SK-N-SH (cell line): ENCODE measurements at places on chromosomes 6 and 20.
A peak's percentile ranks its signal among the peaks of the same experiment; 100 is the strongest.

DNA sequence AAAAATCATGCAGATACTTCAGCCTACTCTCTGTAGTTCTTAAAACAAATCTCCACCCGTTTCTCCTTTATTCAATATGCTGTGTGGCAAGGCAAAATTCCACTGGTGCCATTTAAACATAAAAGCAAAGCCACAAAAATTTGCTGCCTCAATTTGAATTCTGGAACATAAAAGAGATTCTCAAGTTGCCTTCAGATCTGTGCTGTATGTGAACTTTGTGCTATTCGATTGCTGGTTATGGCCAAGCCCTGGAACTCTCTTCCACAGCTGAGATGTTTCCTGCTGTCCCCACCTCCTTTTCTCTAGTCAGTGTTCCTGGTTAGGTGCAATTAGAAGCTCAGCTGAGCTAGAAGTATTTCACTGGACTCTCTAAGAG lies 395.3 kb upstream of the BTBD3 start:
- no peak for DNase-seq

DNA sequence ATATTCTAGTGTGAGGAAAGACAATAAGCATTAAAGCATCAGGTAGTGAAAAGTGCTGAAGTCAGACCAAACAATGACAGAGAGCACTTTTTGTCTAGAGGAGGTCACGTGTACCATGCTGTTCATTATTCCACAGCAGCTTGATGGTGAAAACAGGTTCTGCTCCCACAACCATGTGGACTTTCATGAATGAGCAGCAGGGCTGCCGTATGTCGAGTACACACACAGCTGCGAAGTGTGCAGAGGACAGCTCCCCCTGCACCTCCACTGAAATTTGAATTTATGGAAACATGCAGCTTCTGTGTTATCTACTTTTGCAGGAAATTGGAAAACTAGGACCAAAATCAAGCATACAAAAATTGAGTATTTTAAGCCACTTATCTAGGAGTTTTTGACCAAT lies 85.3 kb downstream of the MAP7 start:
- DNase-seq: no peak

- DNase-seq: no peak
Observed at GRCh38 chr6:30000156-30000791, 57.9 kb downstream of the HLA-A start.

GRCh38 chr6:82080767-82081166 lies 166.8 kb downstream of the IBTK start:
- DNase-seq: no peak

DNA sequence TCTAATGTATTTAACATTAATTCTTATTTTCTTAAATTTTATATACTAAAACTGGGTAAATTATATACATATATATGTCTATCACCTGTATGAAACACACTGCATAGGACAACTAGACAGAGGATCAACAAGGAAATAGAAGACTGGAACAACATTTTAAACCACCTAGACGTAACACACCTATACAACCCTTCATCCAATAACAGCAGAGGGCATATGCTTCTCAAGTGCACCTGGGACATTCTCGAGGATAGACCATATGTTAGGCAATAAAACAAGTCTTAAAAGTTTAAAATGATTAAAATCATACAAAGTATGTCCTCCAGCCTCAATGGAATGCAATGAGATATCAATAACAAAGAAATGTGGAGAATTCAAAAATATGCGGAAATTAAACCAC lies 45.2 kb downstream of the RPP40 start:
- DNase-seq: no peak

GRCh38 chr6:106553440-106553839 lies 75.9 kb downstream of the RTN4IP1 start:
- no peak for DNase-seq

DNA sequence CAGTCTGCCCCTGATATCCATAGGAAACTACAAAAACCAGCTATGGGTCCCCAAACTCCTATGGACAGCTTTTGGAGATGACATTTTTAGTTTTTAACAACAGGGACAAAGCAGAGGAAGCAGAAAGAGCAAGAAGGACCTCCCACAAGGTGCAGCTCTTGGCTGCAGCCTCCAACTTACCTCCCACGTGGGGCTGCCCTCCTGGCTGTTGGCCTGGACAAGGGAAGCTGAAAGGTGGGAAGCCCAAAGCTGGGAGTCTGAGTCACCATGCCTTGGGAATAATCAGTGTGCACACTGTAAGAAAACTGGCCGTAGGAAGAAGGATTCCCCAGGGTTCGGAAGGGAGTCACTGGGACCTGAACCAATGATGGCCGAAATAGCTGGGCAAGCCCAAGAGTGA lies 51.8 kb upstream of the PAX1 start:
- no peak for DNase-seq

- no peak for DNase-seq
Observed at GRCh38 chr6:57313009-57313408, 4.4 kb upstream of the PRIM2 start.

DNA sequence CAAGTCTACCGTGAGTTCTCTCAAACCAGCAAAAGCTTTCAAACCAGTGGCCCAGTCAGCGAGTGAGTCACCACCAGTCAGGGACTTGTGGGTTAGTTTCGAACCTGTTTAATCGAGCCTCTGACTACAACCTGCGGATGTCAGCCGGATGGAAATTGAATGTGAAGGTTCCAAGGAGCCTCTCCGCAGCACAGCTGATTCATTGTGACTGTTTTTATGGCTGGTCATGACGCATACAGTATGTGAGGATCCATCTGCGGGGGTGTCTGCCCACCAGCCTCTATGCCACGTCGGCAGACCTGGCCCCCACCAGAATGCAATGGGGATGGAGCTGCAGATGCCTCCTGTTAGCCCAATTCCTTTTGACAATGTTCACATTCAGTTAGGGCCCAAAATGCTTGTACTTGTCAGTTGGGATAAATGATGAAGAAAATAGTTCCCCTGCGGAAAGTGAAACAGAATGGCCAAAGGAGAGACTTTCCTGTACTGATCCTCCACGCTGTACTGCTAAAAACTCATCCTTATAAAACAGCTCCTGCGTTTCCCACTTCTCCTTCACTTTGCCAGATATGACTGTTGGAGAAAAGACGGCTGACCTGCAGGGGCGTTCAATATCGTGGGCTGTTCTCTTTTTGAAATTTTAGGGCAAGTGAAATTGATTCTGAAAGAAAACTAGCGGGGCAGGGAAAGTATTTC lies 206.6 kb downstream of the TFAP2B start:
- DNase-seq: no peak

DNA sequence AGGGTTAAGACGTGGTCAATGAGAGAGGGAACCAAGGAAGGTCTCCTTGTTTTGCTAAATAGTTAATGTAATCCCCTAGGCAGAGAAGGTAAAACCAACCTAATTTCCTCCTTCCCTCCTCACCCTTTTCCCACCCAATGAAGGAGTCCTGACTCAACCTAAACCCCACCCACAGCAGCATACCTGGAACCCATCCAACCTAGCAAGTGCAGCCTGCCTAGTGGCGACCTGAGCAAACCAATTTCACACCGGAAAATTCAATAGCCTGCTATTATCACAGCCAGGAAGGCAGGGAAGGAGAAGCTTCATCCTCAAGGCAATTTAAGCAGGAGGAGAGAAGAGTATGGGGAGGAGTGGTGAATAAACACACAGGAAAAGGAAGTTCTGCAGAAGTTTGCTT lies 46.9 kb downstream of the OSTM1 start:
- DNase-seq: no peak

DNA sequence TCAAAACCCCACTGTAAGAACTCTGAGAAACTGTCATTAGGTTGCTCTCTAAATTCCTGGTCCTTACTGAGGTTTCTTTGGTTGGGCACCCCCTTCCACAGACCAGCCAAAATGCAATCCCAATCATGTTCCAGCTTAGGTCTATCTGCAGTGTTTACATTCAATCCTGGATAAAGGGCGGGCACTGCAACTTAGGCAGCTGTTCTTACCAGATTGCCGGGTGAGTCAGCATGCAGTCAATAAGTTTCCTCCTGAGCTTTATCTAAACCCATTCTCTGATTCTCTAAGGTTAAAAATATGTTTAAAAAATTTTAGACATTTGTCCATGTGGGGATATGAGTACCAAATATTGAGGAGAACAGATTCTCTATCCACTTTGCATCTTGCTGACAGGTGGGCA lies 197.8 kb downstream of the HAO1 start:
- no peak for DNase-seq

GRCh38 chr6:145631374-145631773 lies 103.9 kb downstream of the EPM2A start:
- no peak for DNase-seq

DNA sequence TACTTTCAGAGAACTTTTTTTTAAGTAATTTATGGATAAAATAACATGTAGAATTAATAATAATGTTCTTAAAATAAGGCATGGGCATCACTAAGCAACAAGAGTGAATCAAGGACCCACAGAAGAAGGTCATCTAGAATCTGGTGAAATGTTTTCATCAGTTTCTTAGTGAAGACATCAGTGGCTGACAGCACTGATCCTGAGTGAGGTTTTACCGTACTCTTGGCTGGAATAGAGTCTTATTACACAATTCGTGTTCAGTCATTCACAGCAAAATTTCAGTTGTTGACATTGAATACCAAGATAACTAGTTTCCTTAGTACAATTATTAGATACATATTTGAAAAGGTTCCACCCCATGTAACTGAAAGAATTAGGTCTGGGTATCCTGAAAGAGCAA lies 140.4 kb downstream of the C6orf58 start:
- no peak for DNase-seq

GRCh38 chr6:127475823-127476176 lies 16.6 kb upstream of the KIAA0408 start:
- no peak for DNase-seq

DNA sequence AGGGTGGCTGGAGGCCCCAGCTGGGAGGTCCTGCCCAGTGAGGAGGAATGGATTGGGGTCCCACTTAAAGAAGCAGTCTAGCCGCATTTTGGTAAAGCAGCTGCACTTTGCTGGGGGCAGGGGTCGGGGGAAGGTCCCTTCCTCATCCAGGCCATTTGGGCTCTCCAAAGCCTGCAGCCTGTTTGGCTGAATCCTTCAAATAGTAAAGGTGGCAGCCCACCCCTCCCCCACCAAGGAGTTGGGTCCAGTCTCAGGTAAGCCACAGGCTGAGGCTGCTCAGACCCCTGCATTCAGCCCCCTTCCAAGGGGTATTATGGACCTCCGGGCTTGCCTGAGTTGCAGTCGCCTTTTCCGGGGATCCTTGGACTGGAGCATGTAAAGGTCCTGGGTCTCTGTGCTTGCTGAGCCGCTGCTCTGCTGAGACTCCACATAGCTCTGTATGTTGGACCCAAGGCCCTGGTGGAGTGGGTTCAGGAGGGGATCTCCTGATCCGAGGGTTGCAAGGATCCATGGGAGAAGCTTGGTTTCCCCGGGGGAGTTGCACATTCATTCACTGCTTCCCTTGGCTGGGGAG lies 417.4 kb downstream of the KHDRBS2 start:
- DNase-seq: no peak

DNA sequence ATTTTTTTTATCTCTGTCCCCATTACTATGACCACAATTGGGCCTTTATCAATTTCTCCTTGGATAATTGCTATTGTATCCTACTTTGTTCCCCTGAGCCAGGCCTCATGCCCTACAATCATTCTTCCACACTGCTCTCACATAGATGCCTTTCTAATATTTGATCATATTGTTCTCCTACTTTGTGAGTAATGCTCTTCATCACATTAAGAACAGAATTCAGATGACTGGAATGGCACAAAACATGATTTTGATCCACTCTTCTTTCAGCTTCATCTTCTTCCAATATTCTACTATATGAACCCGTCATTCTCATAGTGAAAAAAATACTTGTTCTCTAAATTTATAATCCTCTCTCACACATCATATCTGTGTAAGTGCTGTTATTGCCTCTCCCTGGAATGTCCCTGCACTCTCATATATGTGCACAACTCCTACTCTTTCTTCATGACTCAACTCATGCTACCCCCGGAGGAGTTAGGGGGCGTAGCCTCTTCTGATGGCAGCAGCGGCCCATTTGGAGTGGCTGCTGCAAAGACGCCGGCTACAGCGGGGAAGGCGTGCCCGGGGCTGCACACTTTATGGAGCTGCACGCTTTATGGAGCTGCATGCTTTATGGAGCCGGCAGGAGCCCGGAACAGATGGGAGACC lies 25.3 kb upstream of the HACE1 start:
- no peak for DNase-seq

GRCh38 chr6:151448623-151449022 lies 3.3 kb downstream of the RMND1 start:
- DNase-seq: no peak

DNA sequence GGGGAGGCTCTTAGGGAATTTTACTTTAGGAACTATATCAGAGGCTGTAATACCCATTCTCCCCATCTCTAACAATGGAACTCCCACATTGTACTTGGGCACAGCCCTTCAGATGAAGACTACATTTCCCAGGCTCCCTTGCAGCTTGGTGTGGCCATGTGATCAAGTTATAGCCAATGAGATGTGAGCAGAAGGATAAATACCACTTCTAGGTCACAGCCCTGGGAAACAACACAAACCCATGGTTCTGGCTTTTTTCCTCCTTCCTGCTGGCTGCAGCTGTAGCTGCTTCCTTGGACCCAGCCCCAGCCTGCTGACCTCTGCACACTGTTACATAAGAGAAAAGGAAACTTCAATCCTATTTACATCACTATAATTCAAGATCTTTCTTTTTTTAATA lies 445.9 kb upstream of the JARID2 start:
- DNase-seq: peak; percentile 51

DNA sequence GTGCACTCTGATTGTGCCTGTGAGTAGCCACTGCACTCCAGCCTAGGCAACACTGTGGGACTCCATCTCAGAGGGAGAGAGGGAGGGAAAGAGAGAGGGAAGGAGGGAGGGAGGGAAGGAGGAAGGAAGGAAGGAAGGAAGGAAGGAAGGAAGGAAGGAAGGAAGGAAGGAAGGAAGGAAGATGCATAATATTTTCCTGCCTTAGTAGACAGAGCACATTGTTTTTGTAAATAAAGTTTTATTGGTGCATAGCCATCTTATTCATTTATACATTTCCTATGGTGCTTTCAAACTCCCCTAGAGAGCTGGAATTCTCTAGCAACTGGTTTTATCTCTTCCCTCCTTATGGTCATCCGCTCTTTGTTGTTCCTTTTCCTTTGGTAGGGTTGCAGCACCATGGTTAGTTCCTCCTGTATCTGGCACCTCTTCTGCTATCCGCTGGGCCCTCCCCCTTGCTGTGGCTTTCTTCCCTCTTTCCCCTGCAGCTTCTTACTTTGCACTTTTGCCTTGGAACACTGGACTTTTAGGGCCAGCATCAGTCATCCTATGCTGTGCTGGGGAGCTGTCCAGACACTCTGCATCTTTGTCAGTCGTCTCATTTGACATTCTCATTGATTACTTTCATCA lies 20.2 kb downstream of the GPR6 start:
- no peak for DNase-seq

DNA sequence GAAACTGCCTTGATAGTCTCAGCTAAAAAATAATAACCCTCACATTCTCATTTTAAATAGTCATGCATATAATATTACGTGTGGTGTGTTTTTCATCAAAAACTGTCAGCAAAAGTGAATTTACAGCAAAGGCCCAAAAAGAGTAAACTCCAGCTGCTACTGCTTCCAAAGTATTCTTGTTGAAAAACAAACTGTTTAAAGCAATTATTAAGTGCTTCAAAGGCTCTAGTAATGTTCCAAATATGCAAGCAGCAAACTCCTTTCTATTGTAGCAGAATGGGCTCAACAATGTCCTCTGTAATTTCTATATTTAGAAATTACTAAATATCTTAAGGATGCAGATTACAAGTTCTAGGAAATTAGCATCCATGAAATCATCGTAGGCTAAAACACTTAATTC lies 280.0 kb upstream of the TBX18 start:
- no peak for DNase-seq
